Stimulated activated CD4-positive, alpha-beta T cell treated with anti-CD3 and anti-CD28 coated beads, Interleukin-4, amount 100 ng/mL, for 1 hour (primary cell): ENCODE measurements at places on chromosomes 7 and 10.
A peak's percentile ranks its signal among the peaks of the same experiment; 100 is the strongest.

GRCh38 chr7:102304668-102305067, 18.0 kb downstream of the SH2B2 start:
- DNase-seq, result no peak

DNA sequence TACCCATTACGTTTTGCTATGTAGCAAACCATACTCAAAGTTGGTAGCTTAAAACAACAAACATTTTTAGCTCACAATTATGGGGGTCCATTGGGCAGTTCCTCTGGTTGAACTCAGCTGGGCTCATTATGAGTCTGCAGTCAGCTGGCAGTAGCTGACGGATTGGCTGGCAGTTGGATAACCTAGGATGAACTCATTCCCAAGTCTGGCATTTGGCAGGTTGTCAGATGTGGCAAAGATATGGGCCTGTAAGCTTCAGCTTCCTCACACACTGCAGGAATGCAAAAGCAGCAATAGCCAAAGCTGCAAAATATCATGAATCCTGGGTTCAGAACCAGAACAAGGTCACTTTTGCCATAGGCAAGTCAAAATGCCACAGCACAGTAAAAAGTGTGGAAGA, 412.2 kb upstream of the SORCS1 start:
- no peak for DNase-seq

DNA sequence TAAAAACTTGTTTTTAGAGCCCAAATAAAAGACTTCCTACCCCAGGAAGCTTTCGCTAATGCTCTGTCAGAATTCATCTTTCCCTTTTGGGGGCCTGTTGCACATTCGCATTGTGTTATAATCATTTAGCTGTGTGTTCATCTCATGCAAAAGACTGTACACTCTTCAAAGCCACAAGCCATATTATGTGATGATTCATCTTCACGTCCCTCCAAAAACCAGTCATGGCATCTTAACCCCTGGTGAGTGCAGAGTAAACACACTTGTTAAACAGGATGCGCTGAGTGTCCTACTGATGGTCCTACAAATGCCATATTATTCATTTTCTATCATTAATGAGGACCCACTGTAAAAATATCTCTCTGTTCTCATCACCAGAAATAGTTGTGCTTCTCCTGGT, 235.4 kb downstream of the KIAA1217 start:
- DNase-seq, result no peak

GRCh38 chr7:19620470-19620869, 88.4 kb downstream of the POLR1F start:
- DNase-seq, result no peak

DNA sequence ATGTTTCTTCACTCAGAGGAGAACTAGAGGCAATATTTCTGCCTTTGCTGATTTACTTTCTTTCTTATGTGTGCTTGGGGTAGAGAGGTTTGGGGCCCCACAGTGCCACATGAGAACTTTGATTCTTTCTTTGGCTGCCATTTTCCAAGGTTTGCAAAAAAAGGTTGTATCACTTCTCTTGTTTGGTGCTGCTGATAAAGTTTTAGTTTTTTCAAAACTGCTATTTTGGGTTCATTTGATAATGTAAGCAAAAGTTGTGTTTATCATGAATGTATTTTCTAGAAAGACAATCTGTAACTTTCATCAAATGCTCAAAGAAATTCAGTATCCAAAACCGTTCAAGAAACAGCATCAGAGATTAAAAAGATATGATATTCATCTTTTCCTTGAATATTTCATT, 30.6 kb upstream of the PARP12 start:
- no peak for DNase-seq

DNA sequence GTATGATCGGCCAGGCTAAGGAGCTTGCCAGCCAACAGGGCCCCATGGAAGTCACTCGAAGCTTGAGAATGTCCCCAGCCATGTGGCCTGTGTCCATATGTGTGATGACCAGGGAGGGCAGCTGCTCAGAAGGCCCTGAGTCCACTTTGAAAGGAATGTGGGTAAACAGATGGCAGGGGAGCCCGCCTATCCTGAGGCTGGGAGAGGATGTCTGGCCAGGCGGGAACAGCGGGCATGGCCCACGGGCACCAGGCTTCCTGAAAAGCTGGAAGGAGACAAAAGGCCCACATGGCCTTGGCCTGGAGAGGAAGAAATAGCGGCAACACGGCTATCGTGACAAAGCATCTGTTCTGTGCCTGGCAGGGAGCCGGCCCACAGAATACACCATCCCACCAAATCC, 137.9 kb upstream of the PPIF start:
- DNase-seq, result no peak

- DNase-seq, result no peak
These were observed 78.7 kb upstream of the C1GALT1 start for GRCh38 chr7:7103343-7104313.

DNA sequence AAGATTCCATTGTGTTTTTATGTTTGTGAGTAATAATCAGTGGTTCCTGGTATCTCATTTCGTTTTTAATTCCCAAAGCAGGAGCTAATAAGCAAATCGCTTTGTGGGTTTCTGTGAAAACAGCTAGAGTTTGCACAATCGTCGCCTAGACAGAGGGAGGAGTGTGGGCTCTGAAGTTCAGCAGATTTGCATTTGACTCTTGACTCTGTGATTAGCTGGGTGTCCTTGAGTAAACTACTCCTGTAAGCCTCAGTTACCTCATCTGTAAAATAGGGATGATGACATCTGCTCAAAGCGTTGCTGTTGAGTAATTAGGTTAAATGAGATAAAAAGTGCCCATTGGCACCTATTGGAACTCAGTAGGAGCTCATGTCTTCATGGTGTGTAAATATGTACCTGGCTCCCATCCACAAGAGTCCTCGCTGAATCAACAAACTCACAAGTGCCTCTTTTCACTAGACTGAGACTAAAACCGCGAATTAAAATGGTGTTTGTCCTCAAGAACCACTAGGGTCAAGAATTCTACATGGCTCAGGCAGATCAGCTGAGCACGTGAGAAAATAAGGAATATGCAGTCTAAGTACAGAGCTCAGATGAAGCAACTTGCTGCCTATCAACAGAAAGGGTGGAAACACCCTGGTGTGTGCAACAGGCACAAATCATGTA, 385.8 kb upstream of the C7orf33 start:
- no peak for DNase-seq

DNA sequence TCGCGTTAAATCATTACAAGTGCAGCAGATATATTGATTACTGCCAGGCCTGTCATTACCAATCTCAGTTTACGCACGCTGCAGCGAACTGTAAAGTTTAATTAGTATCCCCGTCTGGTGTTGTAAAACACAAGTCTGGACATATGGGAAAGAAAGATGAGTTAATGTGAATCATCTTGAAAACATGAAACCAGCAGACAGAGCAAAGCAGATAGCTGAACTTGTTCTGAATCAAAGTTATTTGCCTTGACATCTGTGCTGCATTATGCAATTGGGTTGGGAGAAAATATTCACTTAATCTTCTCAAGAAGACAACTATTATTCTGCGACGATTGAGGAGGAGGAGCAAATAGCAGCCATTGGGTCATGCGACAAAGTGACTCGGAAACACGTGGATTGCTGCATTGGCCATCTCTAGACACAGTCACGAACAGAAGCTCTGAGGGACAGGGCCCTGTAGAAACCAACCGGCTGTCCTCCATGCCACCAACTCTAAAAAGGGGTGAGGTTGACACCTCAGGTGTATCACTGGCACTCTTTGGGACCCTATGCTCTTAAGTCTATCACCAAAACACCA, 156.3 kb upstream of the C7orf33 start:
- no peak for DNase-seq

- peak; percentile 36 for DNase-seq
These were observed 238.4 kb downstream of the DIP2C start for GRCh38 chr10:451021-451471.

GRCh38 chr10:113762083-113762482, 10.6 kb downstream of the PLEKHS1 start:
- no peak for DNase-seq

DNA sequence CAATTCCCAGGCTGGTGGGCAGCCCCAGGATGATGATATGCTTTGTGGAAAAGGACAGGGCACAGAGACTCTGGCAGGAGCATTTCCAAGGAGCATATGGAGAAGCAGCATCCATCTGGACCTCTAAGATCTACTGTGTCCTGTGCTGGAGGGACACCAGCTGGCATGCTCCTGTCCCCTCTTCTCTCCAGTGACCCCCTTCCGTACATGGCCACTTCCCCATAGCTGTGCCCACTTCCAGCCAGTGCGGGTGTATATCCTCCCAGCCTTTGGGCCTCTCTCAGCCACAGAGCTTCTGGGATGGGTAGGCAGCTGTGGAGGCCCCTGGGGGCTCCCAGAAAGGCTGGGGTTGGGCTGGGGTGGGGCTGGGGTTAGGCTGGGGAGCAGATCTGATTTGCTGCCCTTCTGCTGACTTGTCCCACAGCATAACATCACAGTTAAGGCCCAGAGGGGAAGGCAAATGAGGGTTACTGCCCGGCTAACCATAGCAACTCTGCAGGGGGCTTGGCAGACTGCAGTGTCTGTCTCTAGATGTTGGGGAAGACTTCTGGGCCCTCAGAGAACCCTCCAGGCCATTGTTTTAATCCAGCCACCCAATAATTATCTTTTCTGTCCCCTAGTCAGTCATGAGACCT, 6.3 kb downstream of the NPFFR1 start:
- DNase-seq, result no peak

DNA sequence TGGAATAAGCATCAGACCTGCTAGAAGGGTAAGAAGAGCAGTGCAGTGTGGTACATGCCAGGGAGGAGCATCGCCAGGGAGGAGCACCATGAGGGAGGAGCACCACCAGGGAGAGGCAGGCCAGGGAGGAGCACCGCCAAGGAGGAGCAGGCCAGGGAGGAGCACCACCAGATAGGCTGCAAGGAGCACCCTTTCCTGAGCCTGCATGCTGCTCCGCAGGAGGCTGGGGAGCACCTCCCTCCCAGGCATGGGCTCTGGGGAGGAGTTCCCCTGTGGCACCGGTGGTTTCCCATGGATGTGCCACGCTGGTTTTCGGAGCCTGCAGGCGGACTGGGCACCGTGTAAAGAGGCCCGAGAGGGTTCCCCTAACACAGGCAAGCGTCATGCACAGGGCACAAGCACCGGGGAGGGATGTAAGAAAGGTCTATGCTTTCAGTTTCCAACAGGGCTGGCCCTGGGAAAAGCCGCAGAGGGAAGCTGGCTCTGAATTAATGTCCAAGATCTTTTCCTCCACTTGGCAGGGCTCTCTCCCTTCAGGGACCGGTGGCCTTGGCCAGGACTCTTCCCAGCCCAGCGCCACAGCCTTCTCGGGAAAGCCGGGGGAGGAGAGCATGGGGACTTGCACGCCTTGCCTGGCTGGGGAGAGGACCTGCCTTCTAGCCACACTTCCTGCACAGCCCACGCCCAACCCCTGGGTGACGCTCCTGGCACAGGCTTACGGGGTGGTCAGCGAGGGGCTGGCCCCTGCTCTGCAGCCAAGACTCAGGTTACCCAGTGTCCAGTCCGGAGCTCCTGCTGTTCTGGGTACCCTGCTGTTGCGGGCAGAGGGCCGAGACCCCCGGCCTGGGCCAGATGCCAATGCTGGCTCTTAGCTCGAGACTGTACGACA, 11.5 kb upstream of the GPER1 start:
- no peak for DNase-seq

GRCh38 chr10:132492323-132493025, 45.1 kb upstream of the INPP5A start:
- DNase-seq, result no peak
